NCI-H69 (cell line): ENCODE measurements at places on chromosomes 7 and 10.

DNA sequence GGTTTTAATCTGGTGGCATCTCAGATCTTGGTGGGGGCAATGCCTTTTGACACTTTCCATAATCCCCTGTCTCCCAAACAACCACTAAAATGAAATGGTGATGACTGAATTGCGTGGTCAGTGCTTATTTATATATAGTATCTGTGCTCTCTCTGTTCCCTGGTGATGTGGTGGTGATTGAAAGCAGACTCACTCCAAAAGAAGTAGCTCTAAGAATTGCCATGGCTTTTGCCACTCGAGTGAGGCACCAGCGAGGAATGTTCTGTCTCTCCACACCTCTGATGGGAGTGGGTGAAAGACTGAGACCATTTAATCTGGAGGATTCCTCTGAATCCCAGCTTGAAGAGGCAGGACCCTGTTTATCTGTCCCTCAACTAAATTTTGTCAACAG lies 2.8 kb downstream of the DUSP5 start:
- no peak for DNase-seq

DNA sequence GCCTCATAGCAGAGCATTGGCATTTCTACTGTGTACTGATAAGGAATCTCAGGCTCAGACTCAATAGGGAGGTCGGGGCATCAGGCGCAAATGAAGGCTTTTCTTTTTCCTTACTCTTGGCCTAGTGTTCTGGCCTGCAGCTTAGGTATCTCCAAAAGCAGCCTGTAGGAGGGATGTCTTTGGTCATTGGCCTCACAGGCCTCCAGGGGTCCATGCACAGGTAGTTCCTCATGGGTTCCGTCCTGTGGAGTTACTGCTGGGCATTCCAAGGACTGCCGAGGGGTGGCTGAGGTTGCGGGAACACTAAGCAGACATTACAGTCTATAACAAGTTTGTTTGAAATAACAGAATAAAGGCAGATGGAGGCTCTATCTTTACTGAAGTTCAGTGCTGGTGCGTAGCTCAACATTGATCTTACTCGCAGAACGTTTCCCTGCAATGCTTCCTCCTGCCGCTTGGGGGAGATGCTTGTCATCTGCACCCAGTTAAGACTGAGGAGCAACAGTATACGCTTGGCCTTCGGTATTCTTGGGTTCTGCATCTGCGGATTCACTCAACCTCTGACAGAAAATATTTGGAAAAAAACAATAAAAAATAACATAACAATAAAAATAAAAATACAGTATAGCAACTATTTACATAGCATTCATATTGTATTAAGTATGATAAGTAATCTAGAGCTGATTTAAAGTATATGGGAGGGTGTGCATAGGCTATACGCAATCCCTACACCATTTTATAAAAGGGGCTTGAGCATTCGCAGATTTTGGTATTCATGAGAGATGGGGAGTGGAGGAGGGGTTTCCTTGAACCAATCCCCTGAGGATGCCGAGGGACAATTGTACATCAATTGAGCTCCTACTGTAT lies 58.9 kb downstream of the SH2D4B start:
- DNase-seq: peak; percentile 12

GRCh38 chr10:71432956-71433767 lies 36.4 kb downstream of the CDH23 start:
- no peak for DNase-seq

DNA sequence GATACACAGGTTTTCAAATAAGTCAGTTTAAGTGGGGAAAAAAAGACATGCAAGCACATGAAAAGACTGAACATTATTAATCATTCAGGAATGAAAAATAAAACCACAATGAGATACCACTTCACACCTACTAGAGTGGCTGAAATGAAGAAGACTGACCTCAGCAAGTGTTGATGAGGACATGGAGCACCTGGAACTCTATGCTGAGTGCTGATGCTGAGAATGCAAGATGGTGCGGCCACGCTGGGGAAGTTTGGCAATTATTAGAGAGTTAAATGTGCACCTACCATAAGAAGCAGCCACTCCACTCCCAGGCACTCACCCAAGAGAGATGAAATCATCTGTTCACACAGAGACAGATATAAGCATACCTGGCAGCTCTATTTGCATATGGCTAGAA lies 32.9 kb upstream of the ELFN1 start:
- no peak for DNase-seq

DNA sequence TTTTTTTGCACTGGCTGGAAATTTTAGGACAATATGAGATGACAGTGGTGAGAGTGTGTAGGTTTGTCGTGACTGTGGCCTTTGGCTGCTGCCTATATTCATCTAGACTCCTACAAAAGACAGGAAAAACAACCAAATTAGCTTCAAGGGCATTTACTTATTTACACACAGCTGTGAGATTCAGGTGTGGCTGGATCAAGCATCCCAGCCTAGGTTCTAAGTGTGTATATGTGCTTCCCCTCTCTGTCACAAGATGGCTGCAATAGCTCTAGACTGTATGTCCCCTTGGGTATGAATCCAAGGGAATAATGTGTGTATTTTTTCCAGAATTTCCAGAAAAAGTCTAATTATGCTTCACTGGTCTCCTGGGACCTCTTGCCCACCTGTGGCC lies 25.5 kb upstream of the INPP5A start:
- DNase-seq: no peak

DNA sequence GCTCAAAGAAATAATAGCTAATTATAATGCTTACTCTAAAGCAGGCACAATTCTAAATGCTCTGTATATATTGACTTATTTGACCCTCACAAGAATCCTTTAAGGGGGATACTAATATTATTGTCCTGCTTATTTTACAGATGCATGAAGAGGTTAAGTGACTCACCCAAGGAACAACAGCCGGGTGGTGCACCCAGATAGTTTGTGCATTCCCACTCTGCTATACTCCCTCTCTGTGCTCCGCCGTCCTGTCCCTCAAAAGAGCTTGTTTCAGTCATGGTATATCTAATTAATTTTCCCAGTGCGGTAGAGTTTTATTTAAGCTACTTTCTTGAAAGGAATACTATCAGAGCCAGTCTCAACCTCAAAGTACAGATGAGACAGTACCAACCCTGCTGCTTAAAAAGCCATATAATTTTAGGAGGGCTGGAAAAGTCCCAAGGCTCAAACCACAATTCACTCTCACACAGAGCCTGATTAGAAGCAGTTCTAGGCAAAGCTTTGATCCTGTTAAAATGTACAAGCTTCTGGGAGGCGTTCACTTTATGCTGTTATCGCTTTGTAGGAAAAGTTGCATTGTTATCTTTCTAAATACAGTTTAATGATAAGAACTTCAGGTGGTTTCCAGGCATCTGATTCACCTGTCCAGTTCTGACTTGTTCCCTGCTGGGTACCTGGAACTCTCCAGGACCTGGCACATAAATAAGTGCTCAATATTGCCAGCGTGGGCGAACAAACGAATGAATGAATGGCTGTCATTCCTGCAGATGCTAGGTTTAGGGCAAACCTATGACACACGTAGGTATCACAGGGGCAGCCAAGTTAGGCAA lies 261.5 kb upstream of the KLF14 start:
- no peak for DNase-seq

GRCh38 chr7:49417034-49417433 lies 356.4 kb upstream of the VWC2 start:
- DNase-seq: no peak

GRCh38 chr10:130463104-130463875 lies 327.1 kb downstream of the GLRX3 start:
- no peak for DNase-seq

DNA sequence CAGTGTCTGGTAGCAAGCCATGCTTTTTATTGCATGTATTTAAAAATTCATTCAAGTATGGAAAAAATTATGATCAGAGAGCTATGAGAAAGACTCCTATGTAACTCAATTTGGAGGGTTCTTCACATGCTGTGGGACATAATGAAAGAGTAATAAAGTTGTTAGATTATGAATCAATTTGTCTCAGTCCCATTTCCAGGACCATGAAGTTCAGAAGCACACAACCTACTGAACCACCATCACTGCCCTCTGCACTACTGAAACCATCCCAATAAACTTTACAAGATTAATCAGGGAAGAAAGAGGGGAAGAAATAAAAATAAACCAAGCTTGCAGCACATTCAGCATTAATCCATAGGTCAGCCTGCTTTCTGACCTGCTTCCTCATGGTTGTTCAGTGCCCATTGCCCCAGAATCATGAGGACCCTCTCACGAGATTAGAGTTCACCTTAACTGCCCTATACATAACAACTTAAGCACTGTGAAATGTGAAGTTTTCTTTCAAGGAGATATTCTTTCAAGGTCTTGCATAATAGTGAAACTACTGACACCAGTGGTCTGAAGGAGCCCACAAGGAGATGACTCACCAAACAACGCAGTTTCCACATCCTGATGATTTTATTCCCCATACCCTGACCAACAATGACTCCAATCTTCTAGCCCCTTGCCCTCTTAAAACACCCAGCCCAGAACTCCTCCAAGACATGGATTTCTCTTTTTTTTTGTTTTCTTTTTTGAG lies 171.5 kb upstream of the ADCY1 start:
- no peak for DNase-seq

- no peak for DNase-seq
These were observed 2.9 kb upstream of the ZNF467 start for GRCh38 chr7:149776289-149776688.

GRCh38 chr10:105387971-105388370 lies 746.9 kb downstream of the SORCS3 start:
- no peak for DNase-seq

- DNase-seq: peak; percentile 40
These were observed 206 bp downstream of the UPF2 start for GRCh38 chr10:12042409-12042796.

- DNase-seq: no peak
These were observed 88.2 kb upstream of the CXCL12 start for GRCh38 chr10:44473146-44473545.

DNA sequence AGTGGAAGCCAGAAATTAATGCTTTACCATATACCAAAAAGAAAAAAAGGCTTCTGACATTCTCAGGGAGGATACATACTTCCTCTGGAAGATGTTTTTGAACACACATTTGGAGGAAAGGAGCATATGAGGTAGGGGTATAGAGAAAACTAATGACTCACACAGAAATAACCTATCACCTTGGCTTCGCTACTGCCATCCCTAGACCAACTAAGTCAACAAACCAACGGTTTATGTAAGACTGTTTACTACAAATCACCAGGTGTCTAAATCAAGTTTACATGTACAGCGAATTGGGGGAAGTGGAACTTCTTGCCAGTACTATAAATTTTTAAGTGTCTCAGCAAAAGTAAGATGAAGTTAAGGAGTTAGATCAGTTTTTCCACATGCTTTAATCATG lies 96.9 kb downstream of the NT5C2 start:
- DNase-seq: no peak

- DNase-seq: no peak
These were observed 372.1 kb upstream of the MKI67 start for GRCh38 chr10:128498378-128498730.

DNA sequence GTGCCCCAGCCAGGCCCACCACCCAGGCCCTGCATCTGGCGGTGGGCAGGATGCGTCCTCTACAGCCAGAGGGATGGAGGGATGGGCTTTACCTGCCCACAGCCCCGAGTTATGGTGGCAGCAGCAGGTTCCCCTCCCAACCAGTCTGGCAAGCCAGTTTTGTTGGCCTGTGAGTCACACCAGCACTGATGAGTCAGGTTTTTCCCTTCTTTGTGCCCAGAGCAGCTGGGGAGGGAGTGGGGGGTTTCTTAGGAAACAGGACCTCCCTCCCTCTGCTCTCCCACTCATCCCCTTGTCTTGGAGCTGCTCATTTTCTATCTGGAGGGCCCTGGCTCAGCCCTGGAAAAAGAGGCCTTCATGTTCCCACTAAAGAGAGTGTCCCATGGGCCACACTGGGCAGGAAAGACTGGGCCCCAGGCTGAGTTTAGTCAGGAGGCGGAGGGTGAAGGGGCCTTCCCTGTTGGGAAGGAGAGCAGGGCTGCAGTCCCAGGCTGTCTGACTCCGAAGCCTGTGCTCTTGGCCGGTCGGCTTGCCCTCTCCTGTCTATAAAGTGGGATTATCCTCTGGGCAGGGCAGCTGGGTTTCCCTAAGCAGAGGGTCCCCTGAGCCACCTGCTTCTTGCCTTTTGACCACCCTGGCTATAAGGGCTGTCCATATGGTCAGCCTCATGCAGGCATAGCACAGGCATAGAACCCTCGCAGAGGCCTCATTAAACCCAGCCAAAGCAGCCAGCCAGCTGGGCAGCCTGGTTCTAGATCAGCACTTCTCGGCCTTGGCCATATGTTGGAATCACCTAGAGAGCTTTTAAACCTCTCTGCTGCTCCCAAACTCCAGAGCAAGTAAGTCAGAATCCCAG lies 30.2 kb upstream of the ANKRD2 start:
- DNase-seq: peak; percentile 32

DNA sequence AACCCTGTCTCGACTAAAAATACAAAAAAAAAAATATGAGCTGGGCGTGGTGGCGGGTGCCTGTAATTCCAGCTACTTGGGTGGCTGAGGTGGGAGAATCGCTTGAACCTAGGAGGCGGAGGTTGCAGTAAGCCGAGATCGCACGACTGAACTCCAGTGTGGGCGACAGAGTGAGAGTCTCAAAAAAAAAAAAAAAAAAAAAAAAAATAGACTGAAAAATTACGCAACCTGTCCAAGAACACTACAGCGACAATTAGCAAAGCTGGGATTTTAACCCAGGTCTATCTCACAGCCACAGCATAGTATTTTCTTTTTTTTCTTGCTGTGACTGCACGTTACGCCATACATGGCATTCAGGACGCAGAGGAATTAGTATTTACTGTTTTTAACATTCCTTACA lies 1.1 kb upstream of the RABGEF1 start:
- DNase-seq: no peak

DNA sequence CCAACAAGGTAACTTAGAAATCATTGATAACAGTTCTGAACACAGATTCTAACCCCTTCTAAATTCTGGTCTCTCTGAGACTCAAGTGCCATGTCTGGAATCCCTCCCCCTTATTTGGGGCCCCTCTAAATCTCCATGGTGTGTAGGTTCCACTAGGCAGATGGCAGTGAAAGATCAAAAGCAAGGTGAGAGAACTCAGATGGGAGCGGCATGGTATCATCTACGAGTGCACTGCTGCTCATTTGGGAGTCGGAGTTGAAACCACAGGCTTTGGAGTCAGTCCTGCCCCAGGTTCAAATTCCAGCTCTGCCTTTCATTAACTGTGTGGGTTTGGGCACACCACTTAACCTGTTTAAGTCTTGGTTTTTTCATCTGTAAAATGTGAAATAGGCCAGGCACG lies 72.6 kb downstream of the MTURN start:
- DNase-seq: no peak

- no peak for DNase-seq
These were observed 115.7 kb upstream of the CNTNAP2 start for GRCh38 chr7:146000882-146001281.

DNA sequence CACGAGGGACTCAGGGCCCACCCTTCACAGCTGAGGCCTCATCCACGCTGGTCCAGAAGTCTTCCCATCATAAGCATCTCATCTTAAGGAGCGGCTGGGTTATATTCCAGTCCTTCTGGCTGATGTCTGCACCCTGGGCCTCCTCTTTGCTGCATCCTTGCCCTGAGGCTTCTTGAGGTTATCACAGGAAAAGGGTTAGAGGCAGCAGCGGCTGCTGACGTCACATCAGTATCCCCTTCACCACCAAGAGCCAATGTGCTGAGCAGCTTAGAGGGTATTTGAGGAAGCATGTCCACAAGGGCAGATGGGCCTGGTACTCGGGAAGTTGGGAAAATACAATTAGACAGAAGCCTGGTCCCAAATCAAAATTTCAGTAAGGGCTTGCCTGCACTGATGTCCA lies 125.1 kb downstream of the PLXNA4 start:
- DNase-seq: no peak
